ENCODE measurements at places on chromosomes 4 and X.

DNA sequence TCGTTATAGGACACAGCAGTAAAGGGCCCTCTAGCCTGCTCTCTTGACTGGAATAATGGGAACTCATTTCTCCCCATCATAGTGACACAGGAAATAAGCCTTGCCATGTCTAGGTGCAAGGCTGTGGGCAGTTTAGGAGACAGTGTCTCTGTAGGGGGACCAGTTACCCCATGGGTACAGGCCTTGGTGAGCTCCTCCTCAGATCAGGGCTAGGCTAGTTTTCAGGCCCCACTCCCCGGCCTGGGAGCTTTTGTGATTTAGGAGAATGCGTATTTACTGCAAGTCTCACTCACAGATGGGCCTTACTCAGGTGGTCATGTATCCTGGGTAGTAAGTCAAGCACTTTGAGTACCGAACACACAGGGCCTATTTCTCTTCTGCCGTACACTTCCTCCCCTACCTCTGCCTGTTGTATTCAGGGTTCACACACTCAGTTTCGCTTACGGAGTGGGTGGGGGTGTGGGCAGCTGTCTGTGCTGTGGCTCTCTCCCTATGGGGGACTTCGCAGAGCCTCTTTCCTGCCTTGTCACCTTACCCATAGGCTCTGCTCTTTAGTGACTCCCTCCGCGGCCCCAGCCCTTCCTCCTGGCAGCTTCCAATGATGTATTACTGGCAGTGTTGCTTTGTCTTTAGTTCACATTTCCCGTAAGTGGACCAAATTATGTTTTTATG is 34.2 kb downstream of the FAM193A start:
- no peak for DNase-seq

DNA sequence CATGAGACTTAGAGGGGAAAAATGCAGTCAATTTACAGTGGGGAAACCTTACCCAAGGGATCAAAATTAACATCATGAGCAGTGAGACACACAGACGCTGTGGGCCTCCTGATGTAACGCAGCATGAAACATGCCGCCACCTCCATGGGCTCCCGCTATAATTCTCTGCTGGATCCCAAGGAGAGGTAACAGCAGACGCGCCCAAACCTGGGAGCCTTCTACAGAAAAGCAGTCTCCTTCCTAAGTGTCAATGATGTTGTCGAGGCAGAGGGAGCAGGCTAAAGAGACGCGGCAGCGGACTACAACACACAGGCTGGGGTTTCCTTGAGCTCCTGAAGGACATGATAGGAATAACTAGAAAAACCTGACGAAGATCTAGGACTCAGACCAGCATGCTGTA is 142.3 kb downstream of the AFAP1 start:
- DNase-seq, result no peak

DNA sequence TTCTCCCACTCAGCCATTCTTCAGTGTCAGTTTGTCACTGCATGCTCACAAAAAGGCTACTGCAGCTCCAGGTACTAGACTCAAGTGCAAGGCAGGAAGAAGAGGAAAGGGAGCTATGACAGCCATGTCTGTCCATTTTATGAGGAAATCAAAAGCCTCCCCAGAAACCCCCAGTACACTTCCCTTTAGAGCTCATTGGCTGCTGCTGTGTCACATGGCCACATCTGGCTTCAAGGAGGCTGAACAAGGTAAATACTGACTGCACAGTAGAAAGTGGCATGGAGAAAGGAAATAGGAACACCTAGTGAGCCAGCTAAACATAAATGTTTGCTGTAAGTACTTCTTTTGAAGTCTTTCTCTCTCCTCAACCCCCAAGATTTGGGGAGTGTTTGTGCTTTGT is 67.2 kb upstream of the FRAS1 start:
- DNase-seq, result no peak

DNA sequence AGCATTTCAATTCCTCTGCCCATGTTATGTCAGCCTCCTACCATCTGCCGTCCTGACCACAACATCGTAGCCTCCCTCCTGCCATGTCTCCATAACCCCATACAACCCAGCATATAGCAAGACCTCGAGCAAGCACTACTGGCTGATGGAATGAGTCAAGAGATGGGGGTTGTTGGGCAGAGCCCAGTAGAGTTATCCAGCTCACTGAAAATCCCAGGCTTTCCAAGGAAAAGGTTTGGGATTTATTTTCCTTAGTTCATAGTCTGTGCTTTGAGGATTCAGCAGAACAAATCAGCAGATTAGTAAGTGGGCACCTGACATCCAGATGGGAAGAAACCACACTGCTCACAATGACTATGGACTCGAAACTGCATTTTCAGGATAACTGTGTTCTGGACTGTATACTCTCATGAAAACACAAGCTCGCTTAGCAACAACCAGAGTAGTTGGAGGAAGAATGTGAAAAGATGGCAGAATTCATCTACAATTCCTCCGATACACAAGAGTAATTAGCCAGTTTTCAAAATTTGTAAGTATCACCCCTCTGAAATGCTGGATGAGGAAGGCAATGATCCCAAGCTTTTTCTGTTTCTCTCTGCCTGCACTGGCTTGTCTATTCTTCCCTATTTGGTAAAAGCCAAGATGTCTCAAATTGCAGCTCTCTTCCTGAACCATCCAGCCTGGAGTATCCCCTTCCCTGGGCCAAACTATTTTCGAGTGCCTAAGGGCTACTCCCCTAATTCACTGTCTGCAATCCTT is 186.2 kb upstream of the TBL1X start:
- DNase-seq, result peak; percentile 1

DNA sequence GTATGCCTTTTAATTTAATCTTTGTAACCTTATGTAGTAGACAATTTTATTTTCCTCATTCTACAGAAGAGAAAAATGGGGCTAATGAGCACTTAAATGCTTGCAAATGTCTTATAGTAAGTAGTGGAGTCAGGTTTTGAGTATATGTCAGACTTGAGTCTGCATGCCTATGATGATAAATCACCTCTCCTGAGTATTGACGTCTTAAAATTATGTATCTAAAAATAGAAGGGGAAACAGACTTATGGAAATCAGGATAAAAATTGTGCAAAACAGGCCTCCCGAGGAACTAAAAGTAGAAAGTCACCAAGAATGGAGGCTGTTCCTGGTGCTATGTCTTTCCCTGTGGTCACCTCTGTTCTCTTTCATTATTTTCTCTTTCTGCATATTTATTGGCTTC is 92.7 kb downstream of the STIM2 start:
- DNase-seq, result no peak

DNA sequence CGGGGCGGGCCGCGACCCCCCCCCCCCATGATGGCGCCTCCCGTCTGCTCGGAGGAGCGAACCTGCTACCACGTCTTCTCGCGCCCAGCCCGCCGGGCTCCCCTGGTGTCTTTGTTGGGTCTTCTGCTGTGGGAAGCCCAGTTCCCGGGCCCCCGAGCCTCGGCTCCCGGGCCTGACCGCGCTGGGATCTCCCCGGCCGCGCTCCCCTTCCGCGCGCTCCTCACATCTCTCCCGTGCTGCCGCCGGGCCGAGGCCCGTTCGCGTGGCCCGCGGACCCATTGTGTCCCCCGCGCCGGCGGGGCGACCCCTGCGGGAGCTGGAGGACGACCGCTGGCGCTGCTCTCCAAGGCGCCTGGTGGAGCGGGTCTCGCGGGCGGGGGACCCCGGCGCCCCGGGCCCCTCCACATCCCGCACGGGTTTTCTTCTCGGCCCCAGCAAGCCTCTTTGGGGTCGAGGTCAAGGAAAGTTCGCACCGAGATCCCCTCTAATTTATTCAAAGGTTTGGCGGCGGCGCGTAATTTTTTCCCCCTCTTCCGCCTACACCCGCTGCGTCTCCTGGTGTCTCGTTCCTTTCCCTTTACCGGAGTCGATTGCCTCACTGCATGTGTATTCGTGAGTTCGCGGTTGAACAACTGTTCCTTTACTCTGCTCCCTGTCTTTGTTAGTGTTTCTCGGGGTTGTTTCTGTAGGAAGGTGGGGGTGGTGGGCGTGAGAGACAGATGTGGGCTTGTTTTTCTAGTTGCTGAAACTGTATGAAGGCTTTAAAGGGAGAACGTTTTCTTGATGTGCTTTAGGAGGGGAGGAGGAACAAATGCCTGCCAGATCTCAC is 770 bp downstream of the SMAD1 start:
- peak; percentile 46 for DNase-seq

DNA sequence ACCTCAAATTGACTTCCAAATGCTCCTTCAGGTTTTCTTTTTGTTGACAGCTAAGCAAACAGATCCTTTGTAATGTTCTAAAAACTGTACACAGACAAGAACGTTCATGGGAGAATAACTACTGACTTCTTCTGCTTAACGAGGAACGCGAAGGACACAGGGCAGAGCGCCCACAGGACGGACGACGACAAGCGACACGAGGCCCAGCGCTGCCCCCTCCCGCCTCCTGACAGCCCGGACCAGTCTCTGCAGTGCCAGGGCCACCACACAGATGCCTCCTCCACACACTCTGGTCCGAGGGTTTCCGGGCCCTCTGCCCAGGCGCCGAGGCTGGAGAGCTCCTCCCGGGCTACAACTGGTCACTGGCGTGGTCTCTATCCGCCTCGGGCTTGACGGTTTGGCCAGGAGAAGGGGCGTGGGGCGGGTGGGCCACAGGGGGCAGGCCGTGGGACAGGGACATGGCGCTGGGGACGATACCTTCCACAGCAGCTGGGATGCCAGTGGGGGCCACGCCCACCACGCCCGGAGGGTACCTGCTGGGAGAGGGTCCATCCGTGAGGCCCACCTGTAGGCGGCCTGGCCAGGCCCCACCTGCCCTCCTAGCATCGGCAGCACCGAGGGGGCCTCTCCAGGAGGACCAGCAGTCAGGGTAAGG is 36.9 kb downstream of the CTBP1 start:
- DNase-seq, result no peak

DNA sequence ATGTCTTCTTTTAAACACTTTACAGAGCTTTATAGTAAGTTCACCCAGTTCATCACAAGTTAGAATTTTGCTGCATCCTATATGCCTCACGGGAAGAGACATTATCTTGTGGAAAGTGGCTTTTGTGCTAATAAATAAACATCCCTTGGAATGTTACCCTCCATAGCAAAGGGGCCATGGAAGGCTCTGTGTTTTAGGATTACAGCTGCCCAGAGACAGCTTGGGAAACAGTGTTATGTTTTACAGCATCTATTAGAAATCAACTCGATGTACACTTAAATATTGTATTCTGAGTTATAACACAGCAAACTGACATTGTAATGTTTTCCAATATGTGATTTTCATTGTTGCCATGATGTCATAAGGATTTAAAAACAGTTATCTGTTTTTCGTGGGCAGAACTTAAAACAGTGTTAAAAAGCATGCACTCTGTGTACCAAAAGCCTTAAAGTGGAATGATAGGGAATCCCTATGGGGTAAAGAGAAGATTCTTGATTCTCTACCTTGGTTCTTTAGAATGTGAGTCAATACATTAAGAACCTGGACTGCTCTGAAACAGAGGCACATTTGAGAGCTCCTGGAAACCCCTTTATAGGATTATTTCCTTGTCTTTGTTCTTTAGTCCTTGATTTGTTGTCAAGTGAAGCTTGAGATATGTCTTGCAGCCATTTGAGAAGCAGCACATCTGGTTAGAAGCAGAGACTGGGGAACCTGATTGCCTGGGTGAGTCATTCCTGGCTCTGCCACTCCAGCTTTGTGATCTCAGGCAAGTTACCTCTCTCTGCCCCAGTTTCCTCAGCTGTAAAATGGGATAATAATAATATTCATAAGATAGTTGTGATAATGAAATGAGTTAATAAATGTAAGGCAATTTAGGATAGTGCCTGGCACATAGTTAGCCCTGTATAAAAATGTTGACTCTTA is 41.6 kb downstream of the ARHGAP10 start:
- peak; percentile 34 for DNase-seq

DNA sequence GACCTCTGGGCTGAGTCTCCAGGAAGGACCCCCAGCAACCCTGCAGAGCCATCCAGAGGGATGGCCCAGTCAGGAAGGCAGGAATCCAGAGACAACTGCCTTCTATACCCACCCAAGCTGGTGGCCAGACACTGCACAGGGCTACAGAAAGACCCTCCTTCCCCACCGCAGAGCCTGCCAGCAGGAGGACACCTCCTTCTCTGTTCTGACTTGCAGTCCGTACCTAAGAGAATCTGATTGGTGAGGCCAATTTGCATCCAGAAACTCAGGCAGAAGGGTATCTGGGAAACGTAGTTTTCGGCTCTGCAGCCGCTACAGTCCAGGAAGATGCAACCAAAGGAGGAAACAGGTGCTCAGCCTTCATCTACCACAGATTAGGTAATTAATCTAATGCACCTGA is 155.4 kb upstream of the FRG1 start:
- DNase-seq, result no peak

DNA sequence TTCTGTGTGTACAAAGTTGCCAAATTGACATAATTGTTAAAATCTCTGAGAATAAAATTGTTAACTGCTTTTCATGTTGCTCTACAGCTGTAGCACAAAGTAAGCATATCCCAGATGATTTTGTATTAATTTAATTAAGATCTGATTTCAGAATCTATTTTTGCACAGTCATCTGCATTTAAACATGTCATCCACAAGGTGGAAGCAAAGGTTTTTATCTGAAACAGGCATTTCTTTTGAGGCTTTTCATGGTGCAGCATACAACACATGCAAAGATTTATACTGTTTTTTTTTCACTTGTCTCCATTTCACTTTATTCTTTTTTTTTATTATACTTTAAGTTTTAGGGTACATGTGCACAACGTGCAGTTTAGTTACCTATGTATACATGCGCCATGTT is 51.2 kb downstream of the GC start:
- DNase-seq, result peak; percentile 22

DNA sequence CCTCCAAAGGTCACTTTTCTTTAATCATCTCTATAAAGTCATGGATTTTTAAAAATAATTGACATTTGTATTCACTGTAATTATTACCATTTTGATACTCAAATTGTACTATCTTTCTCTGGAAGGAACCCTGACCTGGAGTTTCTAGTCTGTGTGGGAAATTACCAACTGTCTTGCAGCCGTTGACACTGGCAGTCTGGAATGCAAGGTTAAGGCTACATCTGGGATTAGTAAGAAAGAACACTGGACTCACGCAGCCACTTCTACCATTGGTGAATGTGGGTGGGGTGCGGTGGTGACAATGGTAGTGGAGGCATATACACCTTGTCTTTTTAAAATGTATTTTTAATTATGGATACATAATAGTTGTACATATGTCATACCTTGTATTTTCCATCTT is 40.9 kb downstream of the EGF start:
- no peak for DNase-seq

- no peak for DNase-seq
Measured at GRCh38 chrX:905848-906566, 275.4 kb downstream of the SHOX start.

DNA sequence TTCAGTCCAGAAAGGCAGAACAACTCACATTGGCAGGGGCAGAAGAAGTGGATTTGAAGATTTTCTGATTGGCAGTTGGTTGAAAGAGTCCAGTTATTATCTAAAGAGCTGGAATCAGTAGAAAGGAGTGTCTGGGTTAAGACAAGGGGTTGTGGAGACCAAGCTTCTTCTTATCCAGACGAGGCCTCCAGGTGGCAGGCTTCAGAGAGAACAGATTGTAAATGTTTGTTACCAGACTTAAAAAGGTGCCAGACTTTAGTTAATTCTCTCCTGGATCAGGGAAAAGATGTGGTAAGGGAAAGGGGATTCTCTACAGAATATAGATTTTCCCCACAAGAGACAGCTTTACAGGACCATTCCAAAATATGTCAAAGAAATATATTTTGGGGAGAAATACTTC is 36.7 kb upstream of the TLR3 start:
- DNase-seq, result no peak

GRCh38 chrX:38260231-38260630 is 39.6 kb upstream of the SRPX start:
- no peak for DNase-seq

Measured in HCEC 1CT (cell line).